ENCODE measurements at places on chromosomes 1 and 21.

- no peak for DNase-seq
Observed at GRCh38 chr1:183840140-183840539, 35.2 kb downstream of the RGL1 start.

GRCh38 chr1:13628218-13628617 lies 44.6 kb downstream of the PDPN start:
- no peak for DNase-seq

- no peak for DNase-seq
Observed at GRCh38 chr21:15682186-15682895, 47.4 kb upstream of the USP25 start.

DNA sequence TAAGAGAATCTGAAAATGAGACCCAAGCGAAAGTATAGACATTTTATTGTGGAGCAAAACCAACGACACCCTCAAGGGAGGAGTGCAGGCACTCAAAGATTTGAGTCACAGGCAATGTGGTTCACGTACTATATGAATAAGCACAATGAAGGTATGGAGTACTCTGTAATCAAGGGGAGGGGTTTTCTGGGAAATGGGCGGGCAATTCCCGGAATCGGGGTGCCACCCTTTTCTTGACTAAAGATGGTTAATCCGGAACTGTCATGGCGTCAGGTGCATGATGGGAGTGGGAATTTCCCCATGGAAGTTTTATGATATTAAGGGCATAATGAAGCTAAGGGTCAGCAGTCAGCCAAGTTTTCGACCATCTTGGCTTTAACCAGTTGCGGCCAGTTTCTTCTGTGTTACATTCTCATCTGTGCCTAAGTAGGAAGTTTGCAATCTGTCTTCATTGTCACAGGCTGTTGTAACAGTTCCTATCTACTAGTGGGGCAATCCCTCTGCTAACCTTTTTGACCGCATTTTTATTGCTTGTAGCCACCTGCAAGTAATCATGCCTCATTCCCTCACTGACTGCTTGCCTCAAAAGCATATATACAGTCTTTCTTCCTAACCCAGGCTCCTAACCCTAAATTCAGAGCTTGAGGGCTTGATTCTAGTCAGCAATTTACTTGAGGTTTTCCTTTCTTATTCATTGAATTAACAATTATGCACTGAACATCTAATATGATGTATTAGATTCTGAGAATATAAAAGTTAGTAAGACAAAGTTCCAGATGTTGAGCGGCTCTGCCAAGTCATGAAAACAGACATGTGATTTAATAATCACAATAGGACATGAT lies 775 bp upstream of the AIM2 start:
- peak; percentile 56 for DNase-seq

- no peak for DNase-seq
Observed at GRCh38 chr1:234960722-234961455, 167.7 kb downstream of the TOMM20 start.

DNA sequence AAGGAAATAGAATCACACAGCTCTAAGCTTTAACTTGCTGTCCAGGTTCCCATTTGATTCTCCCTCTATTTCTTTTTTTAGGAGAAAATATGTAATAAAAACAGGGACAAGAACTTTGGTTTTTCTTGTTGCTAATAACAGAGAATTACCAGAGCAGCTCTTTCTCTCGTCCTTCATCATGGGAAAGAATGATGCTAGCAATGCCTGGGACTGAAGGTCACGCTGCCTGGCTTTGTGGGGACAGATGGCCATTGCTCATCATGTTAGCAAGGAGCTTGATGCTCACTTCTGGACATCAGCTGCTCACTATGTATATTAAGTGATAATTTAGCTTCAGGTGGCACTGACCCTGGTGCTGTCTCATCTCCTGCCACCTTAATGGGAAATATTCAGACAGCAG lies 77.3 kb upstream of the AKT3 start:
- DNase-seq: no peak
